ENCODE measurements at places on chromosomes 4 and X.
A peak's percentile ranks its signal among the peaks of the same experiment; 100 is the strongest.

GRCh38 chr4:29852537-29852936, 867.6 kb upstream of the PCDH7 start:
- DNase-seq: no peak

DNA sequence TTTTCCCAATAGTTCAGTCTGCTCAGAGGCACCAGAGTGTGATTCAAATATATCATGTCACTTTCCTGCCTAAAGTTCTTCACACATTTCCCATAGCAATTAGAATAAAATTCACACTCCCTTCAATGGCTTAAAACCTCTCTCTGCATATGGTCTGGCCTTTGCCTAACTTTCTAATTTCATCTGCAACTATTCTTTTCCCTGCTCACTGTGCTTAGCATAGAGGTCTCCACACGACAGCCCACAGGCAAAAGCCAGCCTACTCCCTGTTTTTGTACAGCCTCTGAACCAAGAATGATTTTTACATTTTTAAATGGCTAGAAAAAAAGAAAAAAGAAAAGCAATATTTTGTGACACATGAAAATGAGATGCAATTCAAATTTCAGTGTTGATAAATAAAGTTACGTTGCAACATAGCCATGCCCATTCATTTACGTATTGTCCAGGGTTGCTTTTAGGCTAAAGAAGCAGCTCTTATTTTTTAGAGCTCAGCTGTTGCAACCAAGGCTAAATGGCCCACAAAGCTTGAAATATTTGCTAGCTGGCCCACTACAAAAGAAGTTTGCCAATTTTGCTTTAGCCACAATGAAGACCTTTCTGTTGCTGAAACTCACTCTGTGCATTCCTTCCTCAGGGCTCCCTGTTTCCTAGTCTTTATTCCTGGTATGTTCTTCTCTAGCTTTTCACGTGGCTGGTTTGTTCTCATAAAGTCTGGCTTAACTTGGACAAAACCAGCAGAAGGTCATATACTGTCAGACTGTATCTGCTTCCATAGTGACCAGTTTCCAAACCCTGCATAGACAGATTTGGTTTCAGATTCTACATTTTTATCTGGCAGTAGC, 26.6 kb upstream of the IRF2 start:
- no peak for DNase-seq

GRCh38 chr4:177356206-177356605, 46.5 kb downstream of the NEIL3 start:
- no peak for DNase-seq

- DNase-seq: no peak
Observed at GRCh38 chrX:123013141-123013540, 170.9 kb upstream of the GRIA3 start.

GRCh38 chr4:105179539-105180401, 33.1 kb downstream of the TET2 start:
- DNase-seq: no peak

- DNase-seq: no peak
Observed at GRCh38 chrX:120625371-120625770, 4.5 kb downstream of the C1GALT1C1 start.

DNA sequence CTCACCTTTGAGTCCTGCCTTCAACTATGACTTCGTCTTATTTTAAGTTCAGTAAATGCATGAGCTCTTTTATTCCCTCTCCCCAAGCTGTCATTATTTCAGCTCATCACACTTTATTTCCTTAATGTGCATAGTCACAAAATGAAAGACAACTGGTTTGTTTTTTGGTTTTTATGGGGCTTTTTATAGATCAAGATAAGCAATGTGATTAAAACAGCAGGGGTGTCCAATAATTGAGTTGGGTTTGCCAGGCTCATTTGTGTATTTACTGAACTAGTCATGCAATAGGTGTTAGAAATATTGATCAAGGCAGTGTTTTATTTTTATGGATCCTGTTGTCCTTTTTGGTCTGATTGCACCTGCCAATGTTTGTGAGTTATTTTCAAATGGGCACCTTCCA, 102.2 kb downstream of the FRMPD4 start:
- no peak for DNase-seq

DNA sequence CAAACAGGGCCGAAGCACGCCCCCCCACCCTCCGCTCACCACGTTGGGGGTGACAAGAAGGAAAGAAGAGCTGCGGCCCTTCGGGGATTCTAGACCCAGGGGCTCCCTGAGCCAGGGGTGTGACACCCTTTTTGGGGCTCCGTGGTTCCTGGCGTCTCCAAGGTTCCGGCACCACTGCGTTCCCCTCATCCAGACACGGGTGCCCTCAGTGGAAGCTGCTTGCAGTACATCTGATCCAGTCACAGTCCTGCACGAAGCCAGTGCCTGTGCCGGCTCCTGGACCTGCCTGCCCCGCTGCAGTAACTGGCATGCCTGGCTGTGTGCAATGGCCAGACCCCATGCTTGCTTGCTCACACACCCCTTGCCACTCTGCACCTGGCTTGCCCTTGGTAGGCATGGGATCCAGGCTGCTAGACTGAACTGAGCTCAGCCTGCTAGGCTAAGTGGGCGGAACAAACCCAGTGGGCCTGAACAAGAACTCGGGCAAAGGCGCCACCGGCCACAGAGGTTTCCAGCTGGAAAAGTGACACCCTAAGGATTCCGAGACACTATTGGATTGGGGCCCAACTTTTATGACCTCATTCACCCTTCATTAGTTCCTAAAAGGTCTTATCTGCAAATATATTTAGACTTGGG, 420.4 kb upstream of the AGA start:
- DNase-seq: no peak

- DNase-seq: no peak
Observed at GRCh38 chr4:159334461-159334860, 231.6 kb downstream of the RAPGEF2 start.

DNA sequence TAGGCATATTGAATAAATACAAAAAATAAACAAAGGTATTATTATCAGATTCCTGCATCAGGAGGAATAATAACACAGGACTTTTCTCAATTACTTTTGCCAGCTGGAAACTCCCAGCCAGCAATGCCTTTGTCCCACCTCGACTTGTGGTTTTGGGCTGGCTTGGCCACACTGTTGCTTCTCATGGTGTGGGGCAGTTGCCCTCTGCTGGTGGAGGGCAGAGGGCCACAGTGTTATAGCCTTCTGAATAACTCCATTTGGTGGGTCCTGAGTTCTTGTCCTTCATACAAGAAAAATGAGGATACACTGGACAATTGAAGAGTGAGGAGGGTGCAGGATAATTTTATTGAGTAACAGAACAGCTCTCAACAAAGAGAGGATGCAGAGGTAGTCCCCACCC, 1206.0 kb upstream of the ADGRL3 start:
- DNase-seq: no peak

GRCh38 chrX:71935476-71935875, 24.8 kb downstream of the NHSL2 start:
- no peak for DNase-seq

DNA sequence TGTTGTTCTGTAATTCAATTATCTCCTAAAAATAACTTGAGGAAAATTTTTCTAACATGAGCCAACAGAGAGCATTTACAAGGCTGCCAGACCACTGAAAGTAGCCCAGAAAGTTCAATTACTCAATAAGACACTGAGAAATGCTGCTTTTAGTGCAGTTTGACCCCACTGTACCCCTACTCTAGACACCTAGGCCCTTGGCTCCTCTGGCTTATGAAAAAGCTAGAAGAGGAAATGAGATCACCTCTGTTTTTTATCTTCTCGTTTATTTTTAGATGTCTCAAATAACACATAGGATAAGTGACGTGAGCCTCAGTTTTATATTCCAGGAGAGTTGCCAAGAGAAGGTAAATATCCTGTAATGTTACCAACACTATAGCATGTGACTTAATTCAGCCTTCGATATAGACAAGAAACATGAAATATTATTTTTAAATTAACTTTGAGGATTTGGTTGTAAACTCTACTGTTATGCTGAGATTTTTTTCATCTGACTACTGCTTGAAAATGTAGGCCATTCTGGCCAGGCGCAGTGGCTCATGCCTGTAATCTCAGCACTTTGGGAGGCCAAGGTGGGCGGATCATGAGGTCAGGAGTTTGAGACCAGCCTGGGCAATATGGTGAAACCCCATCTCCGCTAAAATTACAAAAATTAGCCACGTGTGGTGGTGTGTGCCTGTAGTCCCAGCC, 24.4 kb downstream of the TNIP3 start:
- peak; percentile 25 for DNase-seq

DNA sequence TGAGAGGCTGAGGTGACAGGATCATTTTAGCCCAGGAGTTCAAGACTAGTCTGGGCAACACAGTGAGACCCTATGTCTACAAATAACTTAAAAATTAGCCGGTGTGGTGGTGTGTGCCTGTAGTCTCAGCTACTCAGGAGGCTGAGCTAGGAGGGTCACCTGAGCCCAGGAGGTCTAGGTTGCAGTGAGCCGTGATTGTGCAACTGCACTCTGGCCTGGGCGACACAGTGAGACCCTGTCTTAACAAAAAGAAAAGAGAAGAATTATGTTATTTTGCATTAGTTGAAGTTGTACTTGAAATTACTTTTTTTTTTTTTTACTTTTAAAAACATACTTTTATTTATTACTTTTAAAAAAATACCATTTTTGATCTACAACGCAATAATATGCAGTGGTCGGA, 21.8 kb upstream of the TADA2B start:
- DNase-seq: no peak

GRCh38 chr4:8464381-8464780, 23.8 kb downstream of the TRMT44 start:
- no peak for DNase-seq

- no peak for DNase-seq
Observed at GRCh38 chrX:40108959-40109287, 11.2 kb upstream of the BCOR start.

- DNase-seq: no peak
Observed at GRCh38 chrX:1394731-1395501, 3.0 kb upstream of the SLC25A6 start.

GRCh38 chr4:113831457-113831856, 69.9 kb upstream of the CAMK2D start:
- DNase-seq: no peak
